HFFc6 (cell line): ENCODE measurements at places on chromosomes 6 and 20.

DNA sequence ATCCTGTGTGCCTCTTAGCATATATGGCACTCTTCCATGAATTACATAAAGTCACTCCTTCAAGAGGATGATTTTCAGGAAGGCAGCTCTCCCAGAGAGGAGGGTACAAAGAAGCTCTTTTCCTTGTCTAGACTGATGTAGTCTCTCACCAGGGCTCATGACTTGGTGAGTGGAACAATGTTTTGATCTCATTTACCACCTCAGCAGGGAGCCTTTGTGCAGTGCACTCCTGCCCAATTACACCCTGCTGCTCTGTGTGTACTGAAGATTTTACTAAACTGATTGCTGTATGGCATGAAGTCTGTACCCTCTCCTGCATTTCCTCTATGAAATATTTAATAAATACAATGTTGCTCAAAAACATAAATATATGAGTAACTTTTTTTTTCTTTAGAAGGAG is 598.3 kb upstream of the HS3ST5 start:
- no peak for DNase-seq

DNA sequence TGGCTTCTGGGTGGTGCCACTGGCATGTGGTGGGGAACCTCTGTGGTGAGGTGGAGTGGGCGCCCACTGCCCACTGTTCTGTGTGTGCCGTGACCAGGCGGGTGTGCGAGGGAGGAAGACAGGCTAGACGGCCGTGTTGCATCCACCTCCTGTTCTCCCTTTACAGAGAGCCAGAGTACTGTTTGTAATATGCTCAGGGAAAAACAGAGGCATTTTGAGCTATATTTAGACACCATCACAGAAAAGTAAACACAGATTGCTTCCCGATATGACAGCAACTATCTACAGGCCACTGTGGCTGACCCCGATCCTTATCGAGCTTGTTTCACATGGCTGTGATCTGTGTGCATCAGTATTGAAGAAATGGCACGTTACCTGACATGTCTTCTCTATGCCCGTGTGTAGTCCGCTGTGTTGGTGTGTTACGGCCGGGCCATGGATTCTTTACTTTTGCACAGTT is 45.6 kb downstream of the ARID1B start:
- no peak for DNase-seq

DNA sequence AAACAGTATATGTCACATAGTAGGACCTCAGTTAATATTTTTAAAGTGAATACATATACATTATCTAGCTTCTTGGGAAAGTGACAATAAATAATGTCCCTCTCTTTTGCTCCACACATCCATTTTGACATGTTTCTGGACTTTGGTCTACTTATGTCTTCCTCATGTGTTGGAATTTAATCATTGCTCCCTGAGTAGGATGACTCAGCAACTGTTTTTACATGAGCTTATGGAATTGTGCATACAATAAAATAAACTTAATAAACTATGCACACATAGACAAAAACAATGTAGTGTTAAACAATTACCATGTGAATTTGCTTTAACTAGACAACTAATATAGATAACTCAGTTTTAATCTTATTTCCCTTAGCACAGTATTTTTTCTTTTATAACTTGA is 503.8 kb downstream of the TFAP2B start:
- no peak for DNase-seq

- DNase-seq = no peak
Measured at GRCh38 chr6:166643891-166644590, 17.0 kb upstream of the RPS6KA2 start.

- no peak for DNase-seq
Measured at GRCh38 chr6:149471801-149472200, 13.0 kb downstream of the ZC3H12D start.

GRCh38 chr6:127851197-127851596 is 49.7 kb downstream of the THEMIS start:
- peak; percentile 52 for DNase-seq

DNA sequence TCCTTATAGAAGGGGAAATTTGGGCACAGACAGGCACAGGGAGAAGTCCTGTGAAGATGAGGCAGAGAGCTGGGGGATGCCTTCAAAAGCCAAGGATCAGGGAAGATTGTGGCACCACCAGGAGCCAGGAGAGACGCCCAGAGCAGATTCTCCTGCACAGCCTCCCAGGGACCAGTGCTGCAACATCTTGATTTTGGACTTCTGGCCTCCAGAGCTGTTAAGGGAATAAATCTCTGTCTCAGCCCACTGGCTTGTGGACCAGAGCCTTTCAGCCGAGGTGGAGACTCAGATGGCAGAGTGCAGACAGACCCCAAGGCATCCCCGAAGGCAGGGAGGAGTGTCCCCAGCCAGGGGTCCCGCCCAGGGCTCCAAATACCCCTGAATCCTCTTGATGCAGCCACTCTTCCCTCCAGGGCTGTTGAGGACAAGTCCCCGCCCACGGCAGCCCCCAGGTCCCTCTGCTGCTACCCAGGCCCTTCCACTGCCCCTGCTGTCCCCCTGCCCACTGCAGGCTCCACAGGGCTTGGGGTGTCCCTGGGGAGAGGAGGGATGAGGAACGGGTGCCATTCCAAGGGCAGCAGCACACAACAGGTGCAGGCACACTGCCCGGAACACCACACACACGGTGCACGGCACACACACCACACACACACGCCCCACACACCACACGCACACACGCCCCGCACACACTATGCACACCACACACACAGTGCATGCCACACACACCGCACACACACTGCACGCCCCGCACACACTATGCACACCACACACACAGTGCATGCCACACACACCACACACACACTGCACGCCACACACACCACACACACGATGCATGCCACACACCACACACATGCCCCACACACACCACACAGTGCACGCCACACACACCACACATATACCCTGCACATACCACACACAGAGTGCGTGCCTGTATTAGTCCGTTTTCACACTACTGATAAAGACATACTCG is 311.4 kb downstream of the TAF4 start:
- no peak for DNase-seq

GRCh38 chr20:10670501-10671220 is 3.1 kb downstream of the JAG1 start:
- no peak for DNase-seq

GRCh38 chr20:51639206-51639832 is 96.8 kb upstream of the NFATC2 start:
- DNase-seq = peak; percentile 36

DNA sequence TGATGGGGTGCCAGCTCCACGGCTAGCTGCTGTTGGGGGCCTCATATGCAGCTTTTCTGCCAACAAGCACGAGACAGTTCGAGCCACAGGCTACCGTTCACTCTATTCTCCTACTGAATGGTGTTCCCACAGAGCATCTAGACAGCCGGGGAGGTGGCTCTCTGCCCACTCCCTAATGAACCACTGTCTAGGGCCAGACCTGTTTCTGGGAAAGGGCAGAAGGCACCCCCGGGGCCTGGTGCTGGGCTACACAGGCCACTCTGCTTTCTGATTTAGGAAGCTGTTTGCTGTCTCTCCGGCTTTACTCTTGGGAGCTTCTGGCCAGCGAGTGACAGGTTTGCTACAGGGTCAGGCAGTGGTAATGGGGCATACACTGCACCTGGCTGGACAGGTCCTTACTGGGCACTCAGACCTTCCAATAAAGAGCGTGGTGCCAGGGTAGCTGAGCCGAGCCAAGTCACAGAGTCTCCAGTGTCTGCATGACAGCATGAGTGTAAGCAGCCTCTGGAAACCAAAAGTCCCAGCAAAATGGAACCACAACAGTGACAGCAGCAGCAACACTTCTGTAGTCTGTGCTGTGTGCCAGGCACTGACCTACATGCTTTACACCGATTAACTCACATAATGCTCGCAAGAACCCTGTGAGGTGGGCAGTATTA is 8.4 kb downstream of the CCDC167 start:
- DNase-seq = no peak

GRCh38 chr20:17023806-17024205 is 203.0 kb upstream of the PCSK2 start:
- no peak for DNase-seq

GRCh38 chr20:58989196-58989595 is 8.1 kb downstream of the NELFCD start:
- no peak for DNase-seq

GRCh38 chr6:3321042-3321441 is 62.3 kb downstream of the PSMG4 start:
- DNase-seq = no peak

DNA sequence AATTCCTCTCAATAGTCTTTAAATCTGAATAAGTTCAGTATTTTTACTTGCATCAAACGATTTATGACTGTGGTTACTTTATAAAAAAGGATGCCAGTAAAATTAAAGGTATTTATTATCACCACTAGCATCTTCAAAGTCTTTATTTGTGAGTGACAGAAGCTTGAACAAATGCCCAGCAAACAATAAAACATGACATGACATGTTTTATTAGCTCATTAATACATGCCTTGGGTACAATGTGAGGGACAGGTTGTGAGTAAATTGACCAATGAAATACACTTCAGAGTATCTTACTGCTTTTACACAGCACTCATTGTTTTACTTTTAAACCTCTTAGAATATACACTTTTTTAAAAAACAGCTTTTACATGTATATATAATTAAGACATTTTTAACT is 113.4 kb upstream of the BEND3 start:
- no peak for DNase-seq

DNA sequence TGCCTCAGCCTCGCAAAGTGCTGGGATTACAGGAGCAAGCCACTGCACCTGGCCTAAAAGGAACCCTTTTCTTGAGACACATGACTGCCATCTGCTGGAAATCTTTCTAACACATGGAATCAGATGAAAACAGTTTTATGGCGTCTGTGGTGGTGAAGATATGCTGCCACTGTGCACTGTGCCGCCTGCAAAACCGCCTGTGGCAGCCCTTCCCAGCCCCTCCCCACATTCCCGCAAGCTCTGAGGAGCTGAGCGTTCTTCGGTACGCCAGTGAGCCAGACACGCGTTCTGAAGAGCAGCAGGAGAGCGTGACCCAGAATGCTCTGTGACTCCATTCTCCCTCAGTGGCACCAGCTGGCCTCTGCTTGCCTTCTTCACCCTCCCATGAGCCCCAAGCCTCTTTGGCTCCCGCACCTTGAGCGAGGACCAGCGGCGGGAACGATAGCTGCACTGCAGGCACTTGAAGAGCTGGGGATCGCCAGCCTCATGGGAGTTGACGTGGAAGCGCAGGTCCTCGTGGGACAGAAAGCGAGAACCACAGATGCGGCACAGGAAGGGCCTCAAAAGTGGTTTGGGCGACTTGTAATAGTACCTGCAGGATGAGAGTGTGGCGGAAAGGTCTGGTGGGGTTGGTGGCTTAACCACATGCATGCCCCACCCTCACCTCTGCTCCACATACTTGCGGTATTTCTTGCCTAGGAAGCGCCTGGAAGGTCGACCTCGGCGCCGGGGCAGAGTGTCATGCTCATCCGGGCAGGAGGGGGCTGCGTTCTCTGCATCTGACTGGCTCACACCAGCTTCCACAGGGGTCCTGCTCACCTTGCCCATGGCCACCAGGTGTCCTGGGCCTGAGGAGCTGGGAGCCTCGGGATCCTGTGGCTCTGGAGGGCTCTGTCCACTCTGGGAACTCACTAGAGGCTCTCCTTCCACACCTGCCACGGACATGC is 8.7 kb downstream of the ZNF335 start:
- DNase-seq = peak; percentile 44

DNA sequence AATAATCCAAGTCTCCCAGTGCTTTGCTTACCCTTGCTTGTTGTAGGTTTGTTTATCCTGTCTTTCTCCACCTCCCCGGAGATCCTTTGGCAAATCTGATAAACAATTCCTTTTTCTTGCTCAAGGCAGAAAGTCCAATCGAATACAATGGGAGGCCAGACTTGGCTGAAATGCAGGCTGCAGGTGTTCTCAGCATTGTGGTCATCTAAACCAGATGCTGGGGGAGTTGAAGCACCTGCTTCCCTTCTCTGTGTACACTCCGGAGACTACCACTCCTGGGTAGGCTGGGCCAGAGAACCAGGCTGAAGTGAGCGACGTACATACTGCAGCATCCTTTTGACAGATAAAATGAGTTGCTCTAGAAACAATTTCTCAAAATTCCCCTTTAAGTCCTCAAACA is 82.6 kb upstream of the PREP start:
- no peak for DNase-seq

GRCh38 chr20:45934046-45934585 is 367 bp upstream of the PCIF1 start:
- DNase-seq = no peak

DNA sequence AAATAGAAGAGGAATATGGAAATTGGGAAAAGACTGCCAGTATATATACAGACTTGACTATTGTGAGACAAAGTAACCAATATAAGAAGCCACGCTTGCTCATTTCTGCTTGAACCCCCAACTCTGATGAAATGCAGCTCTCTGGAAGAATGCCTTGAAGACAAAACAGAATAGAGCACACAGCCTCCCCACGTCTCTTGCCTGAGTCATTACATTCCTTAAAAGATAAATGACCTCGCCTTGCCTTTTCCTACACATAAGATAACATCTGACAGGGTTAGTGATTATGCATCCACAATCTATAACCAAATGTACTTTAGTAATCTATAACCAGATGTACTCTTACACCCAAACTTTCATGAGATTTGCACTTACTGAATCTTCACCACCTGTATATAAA is 141.1 kb upstream of the EEF1E1 start:
- DNase-seq = no peak

- peak; percentile 76 for DNase-seq
Measured at GRCh38 chr6:101393829-101394251, 332 bp downstream of the GRIK2 start.

- DNase-seq = peak; percentile 91
Measured at GRCh38 chr6:15329197-15329671, 83.4 kb downstream of the JARID2 start.

GRCh38 chr6:78910591-78911171 is 43.3 kb downstream of the IRAK1BP1 start:
- DNase-seq = no peak

GRCh38 chr20:20491110-20491783 is 123.3 kb downstream of the INSM1 start:
- peak; percentile 61 for DNase-seq

DNA sequence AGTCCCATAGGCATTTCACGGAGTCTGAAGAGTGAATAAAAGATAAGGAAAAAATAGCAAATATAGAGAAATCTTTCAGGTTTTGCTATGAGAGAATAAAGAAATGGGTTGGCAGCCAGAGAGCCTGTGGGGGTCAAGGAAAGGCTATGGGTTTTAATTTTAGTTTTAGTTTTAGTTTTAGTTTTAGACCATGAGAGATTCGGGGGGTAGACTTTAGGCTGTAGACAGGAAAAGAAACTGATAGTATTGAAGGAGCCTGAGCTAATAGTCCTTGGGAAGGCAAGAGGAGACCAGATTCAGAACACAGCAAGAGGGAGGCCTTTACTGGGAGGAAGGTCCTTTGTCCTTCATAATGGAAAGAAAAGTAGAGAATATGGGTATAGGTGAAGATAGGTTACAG is 19.3 kb downstream of the DOP1A start:
- DNase-seq = no peak
